ENCODE measurements at places on chromosomes 5 and 9.

GRCh38 chr9:36868586-36869282 lies 165.3 kb downstream of the PAX5 start:
- DNase-seq, result no peak

DNA sequence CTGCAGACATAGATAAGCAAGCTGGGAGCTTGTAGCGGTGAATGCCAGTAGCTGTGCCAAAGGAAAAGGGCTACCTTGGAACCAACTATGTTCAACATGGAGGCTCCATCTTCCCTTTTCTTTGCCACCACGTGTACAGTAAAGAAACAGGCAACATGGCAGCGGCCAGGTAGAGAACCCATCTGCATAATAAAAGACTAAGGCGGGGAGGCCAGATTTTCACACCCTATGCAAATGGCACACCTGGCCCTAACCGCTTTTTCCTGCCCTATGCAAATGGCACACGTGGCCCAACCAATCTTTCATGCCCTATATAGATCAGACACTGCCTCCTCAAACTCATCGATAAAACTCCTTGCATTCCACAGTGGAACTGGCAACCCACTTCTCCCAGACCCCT lies 477.5 kb upstream of the EDIL3 start:
- no peak for DNase-seq

GRCh38 chr5:92749943-92750342 lies 831.1 kb downstream of the NR2F1-AS1 start:
- DNase-seq, result peak; percentile 42

DNA sequence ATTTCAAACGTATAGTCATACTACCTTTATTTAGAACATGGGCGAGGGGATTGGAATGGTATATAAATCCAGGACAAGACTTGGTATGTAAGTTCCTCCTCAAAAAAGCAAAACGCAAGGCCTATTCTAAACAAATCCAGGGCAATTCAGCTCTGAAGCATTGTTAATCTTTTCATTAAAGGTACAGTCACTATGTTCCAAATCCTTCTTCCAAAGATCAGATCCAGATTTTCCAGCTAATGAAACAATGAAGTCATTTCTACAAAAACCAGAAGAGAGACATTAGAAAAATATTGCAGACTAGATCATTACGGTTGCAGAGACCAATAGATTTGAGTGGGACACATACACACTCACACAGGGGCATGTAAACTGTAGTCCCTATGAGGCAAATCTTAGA lies 116.1 kb upstream of the BNC2 start:
- no peak for DNase-seq

GRCh38 chr9:128254855-128255759 lies 20.7 kb downstream of the GOLGA2 start:
- peak; percentile 61 for DNase-seq

GRCh38 chr5:148739524-148739923 lies 85.2 kb upstream of the HTR4 start:
- DNase-seq, result no peak

DNA sequence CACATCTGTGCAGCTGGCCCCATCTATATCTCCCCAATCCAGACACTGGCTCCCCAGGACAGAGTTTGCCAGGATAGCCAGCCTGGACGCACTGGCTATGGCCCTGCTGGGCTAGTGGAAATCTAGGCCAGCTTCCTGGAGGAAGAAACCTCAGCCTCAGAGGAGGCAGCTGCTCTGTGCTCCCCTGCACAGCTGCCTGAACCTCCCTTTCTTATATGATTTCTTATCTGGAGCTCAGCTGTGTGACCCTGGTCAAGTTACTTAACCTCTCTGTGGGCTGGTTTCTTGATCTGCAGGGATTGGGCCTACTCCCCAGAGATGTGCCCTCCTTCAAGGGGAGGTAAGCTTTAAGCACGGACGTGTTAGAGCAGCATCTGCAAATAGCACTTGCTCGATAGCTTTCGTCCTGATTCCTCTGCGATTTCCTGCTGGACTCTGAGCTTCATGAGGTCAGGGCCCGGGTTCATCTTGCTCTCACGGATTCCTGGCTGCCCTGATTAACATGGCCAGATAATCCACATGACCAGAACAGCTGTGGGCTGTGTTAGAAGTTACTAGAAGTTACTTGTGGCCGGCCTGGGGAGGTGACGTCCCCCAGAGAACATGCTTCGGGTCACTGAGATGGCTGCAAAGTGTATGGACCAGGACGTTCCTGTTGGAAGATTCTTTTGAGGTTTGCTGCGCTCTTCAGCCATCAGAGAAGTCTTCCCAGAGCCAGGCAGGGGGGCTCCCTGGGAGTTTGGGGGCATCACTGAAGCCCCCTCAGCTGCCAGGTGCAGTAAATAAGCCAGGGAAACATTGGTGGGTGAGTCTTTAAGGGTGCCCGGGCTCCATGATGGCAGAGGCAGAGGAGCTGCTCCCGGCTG lies 14.5 kb downstream of the C9orf50 start:
- no peak for DNase-seq

GRCh38 chr9:137619240-137620047 lies 639 bp downstream of the EHMT1 start:
- no peak for DNase-seq

GRCh38 chr5:175657593-175658271 lies at the start of gene HRH2:
TSS of gene HRH2 (plus strand) at chr5:175658071. CDS start at chr5:175683234, 25,163 bp downstream.
- DNase-seq, result peak; percentile 60

GRCh38 chr5:71503536-71503935 lies 48.1 kb downstream of the BDP1 start:
- DNase-seq, result no peak

- DNase-seq, result no peak
Measured at GRCh38 chr9:95910023-95910707, 34.7 kb downstream of the ERCC6L2 start.

- no peak for DNase-seq
Measured at GRCh38 chr9:91886414-91887076, 63.5 kb downstream of the ROR2 start.

DNA sequence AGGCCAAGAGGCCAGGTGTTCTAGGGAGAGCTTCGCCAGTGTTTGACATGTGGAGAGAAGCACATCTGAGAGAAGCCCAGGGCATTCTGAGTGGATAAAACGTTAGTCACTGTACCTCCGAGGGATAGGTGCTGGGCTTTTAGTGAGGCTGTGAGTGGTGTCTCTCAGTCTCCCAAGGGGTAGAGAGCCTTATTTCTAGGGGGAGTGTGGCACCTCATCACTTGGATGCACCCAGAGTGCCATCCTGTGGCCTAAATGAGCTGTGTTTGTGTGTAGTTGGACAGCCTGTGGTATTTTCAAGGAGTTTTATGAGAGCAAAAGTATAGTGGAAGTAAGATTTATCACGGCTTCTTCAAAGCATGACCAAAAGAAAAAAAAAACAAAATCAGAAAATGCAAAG lies 1046.9 kb upstream of the WWC1 start:
- no peak for DNase-seq

DNA sequence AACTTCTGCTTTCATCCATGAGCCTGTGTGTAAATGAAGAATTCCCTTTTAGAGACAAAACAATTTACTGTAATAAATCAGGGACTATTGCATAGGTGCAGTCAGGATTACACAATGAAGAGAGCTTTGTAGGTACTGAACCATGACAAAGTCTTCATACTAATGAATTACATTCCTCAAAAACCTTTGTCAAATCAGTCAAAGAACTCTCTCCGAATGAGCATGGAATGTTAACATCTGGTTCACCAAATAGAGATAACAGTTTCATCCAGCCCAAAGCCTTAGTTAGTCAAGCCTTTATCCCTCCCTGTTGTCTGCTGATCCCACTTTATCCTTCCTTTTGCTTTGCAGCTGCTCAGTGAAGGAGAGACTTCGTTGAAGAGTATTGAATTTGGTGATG lies 62.9 kb upstream of the DMRTA1 start:
- DNase-seq, result no peak

- no peak for DNase-seq
Measured at GRCh38 chr9:9337129-9337528, 1275.7 kb downstream of the PTPRD start.

DNA sequence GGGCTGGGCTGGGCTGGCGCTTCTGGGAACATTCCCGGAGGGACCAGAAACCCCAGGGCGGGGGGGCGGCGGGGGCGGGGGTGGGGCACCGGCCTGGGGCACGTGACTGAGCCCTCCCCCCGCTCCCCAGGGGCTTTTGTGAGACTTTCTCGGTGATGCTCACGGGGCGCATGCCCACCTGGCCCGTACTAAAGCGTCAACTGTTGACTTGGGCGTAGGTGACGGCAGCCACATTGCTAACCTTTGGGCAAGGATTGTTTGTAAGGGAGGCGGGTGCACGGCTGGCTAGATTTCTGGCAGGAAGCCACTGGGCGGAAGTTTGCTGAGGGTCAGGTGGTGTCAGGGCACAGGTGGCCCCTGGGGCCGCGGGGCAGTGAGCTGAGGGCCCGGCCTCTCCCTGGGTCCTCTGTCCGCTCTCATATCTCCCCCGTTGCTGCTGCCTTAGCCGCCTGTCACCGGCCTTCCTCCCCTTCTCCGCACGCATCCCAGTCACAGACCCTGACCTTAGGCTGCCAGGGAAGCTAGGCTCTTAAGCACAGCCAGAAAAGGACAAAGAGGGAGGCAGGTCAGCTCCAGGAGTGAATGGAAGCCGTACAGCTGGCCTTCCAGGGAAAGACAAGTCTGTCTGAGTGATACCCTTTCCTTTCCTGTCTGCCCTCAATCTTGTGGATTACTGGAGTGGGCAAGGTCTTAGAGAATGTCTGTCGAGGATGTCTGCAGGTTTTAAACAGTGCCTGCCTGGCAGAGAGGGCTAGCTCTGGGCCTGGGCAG lies 812 bp downstream of the CACFD1 start:
- DNase-seq, result peak; percentile 77

- DNase-seq, result peak; percentile 21
Measured at GRCh38 chr9:113998525-113999255, 79.4 kb downstream of the AMBP start.

- DNase-seq, result peak; percentile 44
Measured at GRCh38 chr9:33752130-33752637, 43.2 kb upstream of the PRSS3 start.

- no peak for DNase-seq
Measured at GRCh38 chr9:87307848-87308247, 189.8 kb upstream of the DAPK1 start.

DNA sequence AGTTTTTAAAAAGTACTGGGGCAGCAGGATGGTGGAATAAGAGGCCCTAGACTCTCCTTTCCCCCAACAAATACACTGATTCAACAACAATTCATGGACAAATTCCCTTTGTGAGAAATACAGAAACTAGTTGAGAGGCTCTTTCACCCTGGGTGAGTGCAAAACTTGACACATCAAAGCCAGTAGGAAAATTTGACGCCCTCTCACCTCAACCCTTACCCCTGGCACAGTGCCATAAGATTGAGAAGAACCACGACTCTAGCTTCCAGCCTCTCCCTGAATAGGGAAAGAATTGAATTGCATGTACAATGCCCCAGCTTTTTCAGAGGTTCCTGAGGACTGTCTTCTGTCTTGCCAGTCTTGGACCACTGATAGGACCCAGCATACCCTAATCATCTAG lies 12.3 kb downstream of the KIF4B start:
- no peak for DNase-seq

GRCh38 chr9:83533296-83533695 lies 4.9 kb downstream of the FRMD3 start:
- DNase-seq, result no peak

GRCh38 chr9:129412814-129413536 lies 207.9 kb downstream of the C9orf50 start:
- DNase-seq, result peak; percentile 73

DNA sequence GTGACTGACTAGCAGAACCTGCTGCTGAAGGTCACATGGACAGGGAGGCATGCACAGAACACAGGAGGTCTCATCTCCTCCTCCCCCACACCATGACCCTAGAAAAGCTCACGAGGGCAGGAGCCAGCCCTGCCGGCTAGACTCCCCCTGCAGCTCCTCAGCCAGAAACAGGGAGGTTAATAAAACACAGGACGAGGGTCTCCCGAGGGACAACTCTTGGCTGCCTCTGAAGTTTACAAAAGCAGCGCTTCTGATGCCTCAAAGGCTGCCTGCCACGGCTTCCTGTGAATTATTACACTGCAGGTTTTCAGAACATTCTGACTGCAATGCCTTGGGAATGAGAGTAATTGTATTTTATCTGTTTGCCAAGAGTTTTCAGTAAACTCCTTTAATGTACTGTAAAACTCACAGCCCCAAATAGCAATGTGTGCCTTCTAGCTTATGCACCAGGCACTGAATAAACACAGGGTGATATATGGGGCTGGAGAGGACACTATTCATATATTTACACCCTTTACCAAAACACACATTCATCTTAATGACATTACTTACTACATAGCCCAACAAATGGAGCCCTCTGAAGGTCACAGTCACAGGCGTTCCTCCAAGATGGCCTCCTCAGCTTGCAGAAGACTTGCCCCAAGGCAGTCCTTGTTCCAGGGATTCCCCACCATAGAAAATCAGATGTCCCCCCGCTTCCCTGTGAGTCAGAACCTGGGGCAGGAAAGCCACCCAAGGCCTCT lies 83.7 kb downstream of the C5orf15 start:
- DNase-seq, result no peak

DNA sequence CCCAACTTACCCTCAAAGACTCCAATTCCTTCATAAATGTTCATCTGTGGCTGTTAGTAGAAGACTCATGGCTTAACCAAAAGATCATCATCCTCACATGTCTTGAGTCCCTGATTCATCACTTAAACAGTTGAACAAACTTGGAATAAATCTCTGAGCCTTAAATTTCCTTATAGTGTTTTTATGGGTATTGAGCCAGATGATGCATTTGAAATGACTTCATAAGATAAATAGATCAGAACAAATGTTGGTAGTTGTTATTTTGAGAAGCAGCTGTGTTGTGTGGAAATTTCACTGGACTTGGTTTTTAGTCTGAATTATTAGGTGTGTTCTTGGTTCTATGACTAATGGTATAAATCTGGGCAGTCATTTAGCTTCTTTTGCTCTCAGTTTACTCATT lies 236.2 kb downstream of the NNT start:
- DNase-seq, result no peak

DNA sequence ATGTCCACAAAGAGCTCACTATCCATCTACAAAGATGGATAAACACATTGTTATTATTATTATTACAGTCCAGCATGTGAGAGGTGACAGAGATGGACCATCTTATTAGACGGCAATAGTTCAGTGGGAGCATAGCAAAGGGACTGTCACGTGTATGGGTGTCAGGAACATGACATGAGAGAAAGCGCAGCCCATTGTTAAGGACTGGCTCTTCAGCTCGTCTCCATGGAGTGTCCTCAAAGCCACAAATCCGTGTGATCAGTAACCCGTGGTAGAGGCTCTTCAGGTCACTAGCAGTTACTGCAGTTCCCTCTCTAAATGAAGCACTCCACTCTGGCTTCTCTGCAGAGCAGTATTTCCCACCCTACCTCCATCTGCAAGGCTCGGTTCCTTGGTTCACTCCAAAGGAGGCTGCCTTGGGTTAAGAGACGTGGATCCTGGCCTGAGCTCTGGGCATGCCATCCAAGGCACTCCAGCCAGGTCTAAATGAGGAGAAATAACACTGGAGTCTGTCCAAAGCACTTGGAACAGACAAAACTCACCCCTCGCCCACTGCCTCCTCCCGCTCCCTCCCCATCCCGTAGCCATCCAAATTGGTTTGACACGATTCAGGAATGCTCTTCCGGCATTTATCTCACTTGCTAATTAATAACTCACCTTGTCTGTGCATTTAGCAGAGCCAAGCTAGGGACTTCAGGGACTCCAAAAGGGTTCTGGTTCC lies 122.3 kb upstream of the WWC1 start:
- no peak for DNase-seq

- DNase-seq, result no peak
Measured at GRCh38 chr9:131107760-131108159, 11.4 kb downstream of the AIF1L start.

GRCh38 chr5:31593665-31594064 lies 45.3 kb upstream of the PDZD2 start:
- no peak for DNase-seq
